H1 (cell line): ENCODE measurements at places on chromosomes 4 and X. TPM values are rescaled to one million over a fixed set of nuclear protein-coding genes. Genes with fewer than 3 reads are reported as not detected.

The GAGE12H gene
- not detected in 2 replicates for total RNA-seq

The AIMP1 gene
- 49.9 and 54.6 TPM in 2 replicates for total RNA-seq

The AFM gene
- not detected in 2 replicates for total RNA-seq

The DAPP1 gene
- not detected in 2 replicates for total RNA-seq

The MTM1 gene
- 8.4 and 9.5 TPM in 2 replicates for total RNA-seq

The SORBS2 gene
- total RNA-seq: 73.0 and 75.8 TPM in 2 replicates

The RAI2 gene
- 1.6 and 2.0 TPM in 2 replicates for total RNA-seq

The PRR32 gene
- total RNA-seq: not detected in 2 replicates

The HSFX1 gene
- total RNA-seq: 0.63 TPM in 2 replicates

The SHROOM4 gene
- total RNA-seq: 5.6 and 5.9 TPM in 2 replicates
